AG09319 (cell line): ENCODE measurements at places on chromosomes 16 and 17.

GRCh38 chr16:26070302-26071100 lies 378.7 kb downstream of the HS3ST4 start:
- no peak for DNase-seq

DNA sequence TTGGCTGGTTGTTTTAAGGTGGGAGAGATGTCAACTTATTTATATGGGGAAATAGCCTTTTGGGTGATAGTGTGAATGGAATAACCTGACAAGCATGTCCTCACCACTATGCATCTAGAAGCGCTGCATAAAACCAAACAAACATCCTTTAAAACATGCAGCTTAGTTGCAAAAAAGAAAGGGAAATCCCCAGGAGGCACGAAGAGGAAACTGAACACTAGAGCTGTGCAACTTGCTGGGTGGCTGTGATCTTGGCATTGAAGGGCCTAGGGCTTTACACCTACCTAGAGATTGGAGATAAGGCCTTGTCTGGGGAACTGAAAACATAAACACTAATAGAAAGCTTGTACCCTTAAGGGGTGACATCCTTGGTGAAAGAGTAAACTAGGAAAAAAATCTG lies 7.3 kb downstream of the C16orf54 start:
- DNase-seq, result no peak

- DNase-seq, result no peak
These were observed 177.1 kb downstream of the RAB11FIP4 start for GRCh38 chr17:31568539-31568938.

DNA sequence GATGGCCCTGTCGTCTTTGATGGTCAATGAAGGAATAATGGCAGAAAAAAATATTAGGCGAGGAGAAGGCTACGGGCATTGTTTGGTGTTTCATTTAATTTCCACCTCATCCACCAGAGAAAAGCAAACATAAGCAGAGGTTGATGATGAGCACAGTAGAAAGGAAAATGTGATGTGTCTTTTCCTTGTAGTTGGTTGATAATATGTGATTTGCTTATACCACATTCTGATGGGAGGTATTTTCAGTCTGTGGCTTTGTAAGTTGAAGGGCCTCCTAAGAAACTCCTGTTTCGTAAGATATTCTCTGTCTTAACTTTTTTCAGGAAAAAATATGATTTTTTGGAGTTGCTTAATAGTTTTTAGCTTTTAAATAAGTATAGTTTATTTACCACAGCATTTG lies 215.7 kb downstream of the PRKCA start:
- no peak for DNase-seq
